ENCODE measurements at places on chromosomes 13 and 19. TPM values are rescaled to one million over a fixed set of nuclear protein-coding genes. Genes with fewer than 3 reads are reported as not detected.

The TDRD12 gene
- total RNA-seq = 0.40 TPM

The GTF3A gene
- 52.2 TPM for total RNA-seq

The SYT3 gene
- not detected for total RNA-seq

The LILRA1 gene
- total RNA-seq = 2.3 TPM

The CBLC gene
- not detected for total RNA-seq

The SH3GL1 gene
- total RNA-seq = 71.8 TPM

The CATSPERD gene
- not detected for total RNA-seq

The TTC9B gene
- not detected for total RNA-seq

The LHFPL6 gene
- total RNA-seq = 146 TPM

The PGPEP1 gene
- total RNA-seq = 49.6 TPM

The UNC13A gene
- total RNA-seq = 0.13 TPM

The ERICH6B gene
- not detected for total RNA-seq

The IZUMO2 gene
- not detected for total RNA-seq

The ATP5F1D gene
- 90.9 TPM for total RNA-seq

The HSD11B1L gene
- 3.7 TPM for total RNA-seq

The SLC15A1 gene
- total RNA-seq = 0.22 TPM

The GNA15 gene
- total RNA-seq = 9.5 TPM

The ZNF418 gene
- 14.0 TPM for total RNA-seq

- DNase-seq = no peak
Measured at GRCh38 chr19:47152205-47152604, 21.6 kb downstream of the SAE1 start.

GRCh38 chr13:51997641-51998330 lies 13.5 kb downstream of the ATP7B start:
- no peak for DNase-seq

DNA sequence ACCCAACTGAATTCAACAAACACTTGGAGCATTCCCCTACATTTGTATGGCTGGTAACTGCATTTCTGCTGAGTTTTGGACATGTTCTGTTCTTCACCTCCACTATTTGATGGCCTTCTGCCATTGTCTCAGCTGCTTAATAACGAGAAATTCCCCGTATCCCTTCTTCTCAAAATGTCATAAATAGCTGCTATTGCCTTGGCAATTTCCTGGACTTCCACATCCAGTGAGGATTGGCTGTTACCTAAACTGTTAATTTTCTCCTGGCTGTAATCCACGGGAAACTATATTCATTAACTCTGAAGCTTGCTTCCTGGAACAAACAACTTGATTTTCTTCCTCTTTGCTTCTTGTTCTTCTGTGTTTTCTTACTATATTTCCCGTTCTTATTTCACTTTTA lies 69.5 kb upstream of the TDRD3 start:
- no peak for DNase-seq

DNA sequence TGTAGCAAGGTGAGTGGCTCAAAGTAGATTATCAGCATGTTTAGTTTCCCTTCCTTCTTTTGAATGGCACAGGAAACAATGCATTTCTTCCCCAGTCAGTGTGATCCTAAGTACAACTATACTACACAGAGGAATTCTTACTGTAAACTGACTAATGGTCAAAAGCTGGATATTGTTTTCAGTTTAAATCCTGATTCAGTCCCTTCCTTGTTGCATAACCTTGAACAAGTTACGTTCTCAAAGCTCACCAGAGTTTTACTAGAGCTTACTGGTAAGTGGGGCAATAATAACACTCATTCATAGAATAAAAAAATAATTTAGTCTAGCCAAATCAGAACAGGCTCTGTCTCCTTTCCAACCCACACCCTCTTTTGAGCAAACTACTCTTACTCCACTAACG lies 180.1 kb downstream of the POSTN start:
- no peak for DNase-seq

- DNase-seq = no peak
Measured at GRCh38 chr13:82961757-82962156, 920.5 kb downstream of the SLITRK1 start.

- no peak for DNase-seq
Measured at GRCh38 chr19:50327461-50328223, 1.5 kb downstream of the KCNC3 start.

GRCh38 chr19:46082728-46083050 lies 41.8 kb downstream of the IGFL3 start:
- DNase-seq = no peak

- DNase-seq = no peak
Measured at GRCh38 chr19:18424122-18424889, 5.1 kb downstream of the SSBP4 start.

- no peak for DNase-seq
Measured at GRCh38 chr13:43387880-43388279, 364.5 kb downstream of the DNAJC15 start.

- DNase-seq = no peak
Measured at GRCh38 chr13:80712026-80712425, 371.1 kb upstream of the SPRY2 start.

GRCh38 chr13:31919971-31920726 lies 111.4 kb upstream of the FRY start:
- DNase-seq = no peak

- no peak for DNase-seq
Measured at GRCh38 chr13:86087244-86087643, 288.0 kb upstream of the SLITRK6 start.

- no peak for DNase-seq
Measured at GRCh38 chr13:30991184-30991583, 58.7 kb downstream of the TEX26 start.

DNA sequence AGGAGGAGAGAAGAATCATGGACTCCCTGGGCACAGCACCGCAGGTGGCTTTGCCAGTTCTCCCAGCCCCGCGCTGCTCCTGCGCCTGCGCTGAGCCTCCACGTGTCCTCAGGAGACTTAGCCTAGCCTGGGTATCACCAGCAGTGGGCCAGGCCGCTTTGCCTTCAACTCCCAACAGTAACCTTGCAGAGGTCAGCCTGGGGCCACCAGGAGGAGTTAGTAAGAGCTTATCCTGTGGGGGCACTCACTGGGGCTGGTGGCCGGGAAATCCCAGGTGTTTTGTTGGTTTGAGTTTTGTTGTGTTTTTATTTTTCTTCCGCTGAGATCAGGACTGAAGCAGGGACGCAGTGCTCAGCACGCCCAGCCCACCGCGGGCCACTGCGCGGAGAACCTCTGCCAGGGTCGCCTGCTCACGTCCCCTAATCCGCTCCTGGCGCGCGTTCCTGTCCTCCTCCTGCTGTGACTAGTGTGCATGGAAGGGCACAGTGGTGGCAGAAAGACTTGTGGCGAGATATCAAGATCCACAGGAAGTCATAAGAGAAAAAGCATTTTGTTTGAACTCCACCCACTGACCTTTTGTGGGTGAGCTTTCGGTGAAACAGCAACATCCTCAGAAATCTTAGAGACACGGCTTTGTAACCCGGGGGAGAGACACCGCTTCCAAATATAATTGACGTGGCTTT lies 207.4 kb upstream of the RFC3 start:
- peak; percentile 69 for DNase-seq

- no peak for DNase-seq
Measured at GRCh38 chr13:97322740-97323342, 100.7 kb downstream of the MBNL2 start.

DNA sequence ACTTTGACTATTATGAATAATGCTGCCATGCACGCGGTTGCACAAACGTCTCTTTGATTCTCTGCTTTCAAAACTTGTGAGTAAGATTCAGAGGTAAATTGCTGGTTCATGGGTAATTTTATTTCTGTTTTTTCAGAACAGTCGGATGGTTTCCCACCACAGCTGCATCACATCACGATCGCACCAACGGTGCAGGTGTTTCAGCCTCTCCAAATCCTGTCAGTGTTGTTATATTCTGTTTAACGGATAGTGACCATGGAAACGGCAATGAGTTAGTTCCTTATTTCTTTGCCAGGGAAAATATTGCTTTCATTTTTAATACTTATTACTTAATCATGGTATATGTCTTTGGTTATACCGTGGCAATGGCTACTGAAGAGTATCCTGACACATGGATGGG lies 19.1 kb upstream of the ZNF835 start:
- DNase-seq = no peak

DNA sequence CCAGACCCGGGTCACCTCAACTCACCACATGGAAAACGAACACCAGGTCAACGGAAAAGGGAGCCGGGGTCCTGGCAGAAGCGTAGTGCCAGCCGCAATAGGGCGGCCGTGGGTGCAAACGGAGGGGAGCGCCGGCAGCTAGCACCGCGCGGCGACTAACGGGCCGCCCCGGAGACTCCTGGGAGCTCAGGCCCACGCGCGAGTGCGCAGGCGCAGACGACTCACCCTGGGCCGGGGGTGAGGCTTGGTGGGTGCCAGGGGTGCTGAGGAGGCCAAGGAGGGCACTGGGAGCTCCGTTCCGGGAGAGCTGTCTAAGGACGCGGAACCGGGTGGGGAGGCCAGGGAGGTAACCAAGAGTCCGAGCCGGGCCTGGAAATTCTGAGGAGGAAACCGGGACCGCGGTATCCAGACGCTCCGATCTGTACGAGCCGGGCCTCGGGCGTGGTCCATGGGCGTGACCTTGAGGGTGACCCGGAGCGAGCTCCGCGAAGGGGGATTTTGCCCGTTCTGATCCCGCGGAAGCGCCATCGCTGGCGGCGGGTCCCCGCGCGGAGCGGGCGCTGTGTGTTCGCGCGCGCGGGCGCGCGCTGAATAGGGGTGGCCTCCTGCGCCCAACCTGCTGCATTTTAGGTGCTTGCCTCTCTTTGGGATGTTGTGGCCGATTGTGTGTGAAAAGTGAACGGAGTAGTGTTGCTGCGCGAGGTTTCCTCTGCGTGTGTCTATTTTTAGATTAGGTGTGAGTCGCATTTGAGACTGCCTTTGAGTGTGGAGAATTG lies at the start of gene ZNF382:
TSS of gene ZNF382 (plus strand) at position 213 of the 776 bp plus-strand sequence. CDS start 4,602 bp downstream, outside the sequence.
- peak; percentile 83 for DNase-seq

DNA sequence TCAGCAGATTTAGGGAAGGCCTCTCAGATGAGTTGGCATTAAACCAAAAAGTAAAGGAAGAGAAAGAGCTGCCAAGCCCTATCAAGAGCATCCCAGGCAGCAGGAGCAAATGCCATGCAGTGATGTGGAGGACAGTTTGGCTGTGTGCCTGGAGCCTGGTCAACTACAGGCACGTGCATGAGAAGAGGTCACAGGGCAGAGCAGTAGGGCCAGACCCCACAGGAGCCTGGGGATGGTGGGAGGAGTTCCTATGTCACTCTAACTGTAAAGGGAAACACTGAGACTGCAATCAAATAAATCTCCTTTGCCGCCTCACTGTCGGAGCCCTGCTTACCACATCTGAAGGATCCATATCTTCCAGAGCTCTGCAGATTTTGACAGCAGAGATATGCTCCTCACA lies 240.5 kb downstream of the ENOX1 start:
- no peak for DNase-seq

DNA sequence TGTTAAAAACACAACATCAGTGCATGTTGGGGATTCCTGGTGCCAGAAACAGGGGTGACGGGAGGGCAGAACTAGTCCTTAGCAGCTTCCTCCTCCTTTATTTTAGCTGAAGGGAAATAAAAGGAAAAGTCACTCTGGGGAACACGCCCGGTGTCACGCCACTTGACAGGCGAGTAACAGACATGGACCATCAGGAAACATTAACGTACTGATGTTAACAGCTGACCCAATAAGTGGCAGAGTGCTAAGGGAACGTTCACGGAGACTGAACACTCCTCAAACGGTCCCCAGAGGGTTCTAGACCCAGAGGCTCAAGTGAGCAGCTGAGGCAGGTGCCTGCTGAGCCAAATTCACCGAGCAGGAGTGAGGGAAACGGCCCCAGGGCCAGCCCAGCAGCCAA lies 13.9 kb upstream of the EIF3G start:
- DNase-seq = no peak

DNA sequence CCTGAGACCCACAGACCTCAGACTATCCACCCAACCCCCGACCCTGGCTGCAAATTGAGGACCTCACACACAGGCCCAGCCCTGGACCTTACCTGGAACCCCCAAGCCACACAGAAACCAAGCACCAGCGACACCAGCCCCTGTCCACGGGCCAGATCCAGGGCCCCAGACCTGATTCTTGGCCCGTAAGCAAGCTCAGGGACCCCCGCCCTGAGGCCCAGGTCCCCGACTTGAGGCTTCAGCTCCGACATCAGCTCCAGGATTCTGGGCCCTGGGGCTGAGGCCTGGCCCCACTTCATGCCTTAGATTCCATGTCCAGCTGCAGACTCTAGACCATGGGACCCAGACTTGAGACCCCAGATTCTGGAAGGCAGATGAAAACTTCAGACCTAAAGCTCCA lies 6.3 kb downstream of the TTYH1 start:
- DNase-seq = no peak

GRCh38 chr13:73902296-73902695 lies 231.9 kb downstream of the KLF12 start:
- DNase-seq = no peak

DNA sequence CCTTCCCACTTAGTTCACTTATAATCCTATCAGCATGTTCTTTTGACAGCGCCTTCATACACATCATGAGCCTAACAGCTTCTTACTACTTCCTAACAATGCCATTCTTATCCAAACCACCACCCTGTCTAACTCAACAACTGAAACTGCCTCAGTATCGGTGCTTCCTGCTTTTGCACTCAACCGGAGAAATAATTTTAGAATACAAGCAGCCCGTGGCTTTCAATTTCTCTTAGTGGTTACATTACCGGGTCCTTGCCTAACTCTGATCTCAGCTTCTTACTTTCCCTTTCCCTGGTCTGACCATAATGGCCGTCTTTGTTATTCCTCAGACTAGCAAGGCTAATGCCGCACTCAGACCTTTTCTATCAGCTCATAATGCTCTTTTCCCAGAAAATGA lies 17.0 kb downstream of the ZFP82 start:
- no peak for DNase-seq

DNA sequence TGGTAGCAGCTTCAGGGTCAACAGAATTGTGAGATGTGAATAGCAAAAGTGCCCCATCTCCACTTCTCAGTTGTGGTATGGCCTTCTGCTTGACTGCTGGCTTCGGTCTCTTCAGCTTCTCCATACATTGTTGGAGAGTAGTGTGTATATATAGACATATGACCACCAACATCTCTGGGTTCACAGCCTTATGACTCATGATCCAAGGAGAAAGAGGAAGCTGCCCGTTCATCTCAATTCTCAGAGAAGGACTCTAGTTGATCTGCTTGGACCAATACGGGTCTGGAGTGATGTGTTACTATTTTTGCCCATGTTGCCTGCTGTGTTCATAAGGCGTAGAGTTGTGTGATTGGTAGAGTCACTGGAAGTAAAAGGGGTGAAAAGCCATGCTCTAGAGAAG lies 3.6 kb upstream of the COMMD6 start:
- DNase-seq = no peak

- DNase-seq = no peak
Measured at GRCh38 chr19:36169084-36169760, 17.0 kb upstream of the COX7A1 start.

- peak; percentile 90 for DNase-seq
Measured at GRCh38 chr19:55599842-55600661, at the start of gene ZNF524. Gene ZNF524 (plus strand): TSS chr19:55600288. CDS start chr19:55602113, 1,825 bp downstream.

- DNase-seq = no peak
Measured at GRCh38 chr13:22108979-22109378, 438.1 kb downstream of the FGF9 start.

GRCh38 chr19:14248578-14249011 lies 42.6 kb upstream of the ADGRL1 start:
- DNase-seq = peak; percentile 74
